ENCODE measurements at places on chromosomes 3 and 15.

- DNase-seq: no peak
Measured at GRCh38 chr15:71530116-71530515, 280.2 kb upstream of the NR2E3 start.

DNA sequence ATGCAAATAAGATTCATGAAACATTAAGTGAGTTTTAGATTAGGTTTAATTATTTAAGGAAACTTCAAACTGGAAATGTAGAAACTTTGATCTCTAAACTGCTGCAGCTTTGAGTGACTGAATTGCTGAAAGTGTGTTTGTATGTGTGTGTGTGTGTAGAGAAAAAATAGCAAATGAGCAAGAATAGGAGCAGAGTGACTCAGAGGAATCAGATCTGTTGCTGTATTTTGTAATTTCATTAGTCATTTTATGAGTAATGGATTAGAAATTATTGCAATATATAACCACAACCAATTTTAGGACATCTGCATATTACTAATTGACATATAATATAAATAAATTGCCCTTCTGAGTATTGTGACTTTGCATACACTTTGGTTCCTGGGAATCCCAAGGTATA is 52.8 kb upstream of the SLC9A9 start:
- no peak for DNase-seq

- no peak for DNase-seq
Measured at GRCh38 chr3:71011565-71012287, 571.8 kb downstream of the FOXP1 start.

DNA sequence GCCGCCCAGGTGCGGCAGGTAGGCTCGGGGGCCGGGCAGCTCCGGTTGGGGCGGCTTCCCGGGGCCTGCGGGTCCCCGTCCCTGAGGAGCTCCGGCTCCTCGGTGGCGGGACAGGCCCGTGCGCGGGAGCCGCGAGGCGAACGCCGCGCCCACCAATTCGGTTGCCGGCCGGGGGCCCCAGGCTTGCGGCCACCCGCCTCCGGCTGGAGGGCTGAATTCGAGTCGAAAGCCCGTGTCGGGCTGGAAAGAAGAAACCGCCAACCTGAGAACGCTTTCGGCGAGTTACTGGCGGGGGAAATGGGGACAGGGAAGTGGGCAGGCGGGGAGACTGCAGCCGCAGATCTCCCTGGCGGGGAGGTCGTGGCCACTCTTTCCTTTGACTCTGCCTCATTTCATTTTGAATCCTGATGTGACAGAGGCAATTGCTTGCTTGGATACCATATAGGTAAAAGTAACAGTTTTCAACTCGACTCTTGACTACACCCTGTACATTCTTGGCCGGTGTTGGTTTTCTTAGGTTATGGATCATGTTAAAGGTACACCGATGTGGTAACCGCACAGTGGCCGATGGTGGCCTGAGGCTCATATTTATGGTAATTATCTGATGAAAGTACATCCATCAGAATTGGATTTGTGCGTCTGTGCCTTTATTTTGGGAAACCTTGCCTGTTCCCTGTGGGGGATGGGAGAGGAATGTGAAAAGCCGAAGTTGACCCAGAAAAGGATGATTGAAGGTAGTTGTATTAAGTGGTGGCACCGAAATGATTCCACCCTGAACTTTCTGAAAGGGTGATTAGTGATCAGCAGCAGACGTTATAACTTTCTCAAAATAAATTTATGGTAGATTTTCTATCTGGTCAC is 1.7 kb downstream of the B3GNT5 start:
- no peak for DNase-seq

GRCh38 chr15:27742751-27743477 is 356.2 kb downstream of the OCA2 start:
- no peak for DNase-seq

DNA sequence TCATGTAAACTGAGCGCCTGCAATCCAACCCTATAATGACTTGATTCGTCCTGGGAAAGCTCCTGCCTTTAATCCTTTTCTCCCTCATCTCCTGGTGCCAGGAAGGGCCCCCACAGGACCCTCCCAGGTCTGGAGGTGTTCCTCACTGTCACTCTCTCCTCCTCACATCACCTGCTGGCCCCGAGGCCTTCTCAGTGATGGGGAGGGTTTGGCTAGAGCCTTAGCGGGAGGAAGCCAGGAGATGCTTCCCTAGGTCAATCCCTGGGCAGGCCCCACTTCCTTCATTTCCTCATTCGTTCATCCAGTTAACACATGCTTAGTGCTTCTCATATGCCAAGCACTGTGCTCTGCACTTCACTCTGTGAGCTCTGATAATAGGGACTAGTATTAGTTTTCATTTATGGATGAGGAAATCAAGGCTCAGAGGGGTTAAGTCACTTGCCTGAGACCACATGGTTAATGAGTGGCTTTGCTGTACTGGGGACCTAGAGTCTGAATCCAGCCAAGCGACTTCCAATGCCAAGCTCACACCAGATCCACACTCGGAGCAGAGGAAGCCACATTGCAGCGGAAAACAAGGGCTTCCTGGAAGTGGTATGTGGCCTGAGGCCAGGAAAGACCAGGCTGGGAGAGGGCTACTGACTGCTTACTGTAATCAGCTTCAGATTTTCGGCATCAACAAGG is 50.3 kb upstream of the CHRNB4 start:
- no peak for DNase-seq

- DNase-seq: no peak
Measured at GRCh38 chr15:31563001-31563400, 236.4 kb downstream of the KLF13 start.

DNA sequence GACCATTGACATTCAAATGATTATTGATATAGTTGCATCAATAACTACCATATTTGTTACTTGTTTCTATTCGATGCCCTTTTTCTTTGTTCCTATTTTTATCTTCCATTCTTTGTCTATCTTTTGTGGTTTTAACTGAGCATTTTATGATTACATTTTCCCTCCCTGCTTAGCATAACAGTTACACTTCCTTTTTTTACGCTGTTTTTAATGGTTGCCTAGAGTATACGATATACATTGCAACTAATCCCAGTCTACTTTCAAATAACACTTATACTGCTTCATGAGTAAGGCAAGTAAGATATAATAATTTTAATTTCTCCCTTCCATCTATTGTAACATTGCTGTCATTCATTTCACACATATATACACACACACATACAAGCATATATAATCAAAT is 26.3 kb downstream of the COL6A6 start:
- DNase-seq: no peak

DNA sequence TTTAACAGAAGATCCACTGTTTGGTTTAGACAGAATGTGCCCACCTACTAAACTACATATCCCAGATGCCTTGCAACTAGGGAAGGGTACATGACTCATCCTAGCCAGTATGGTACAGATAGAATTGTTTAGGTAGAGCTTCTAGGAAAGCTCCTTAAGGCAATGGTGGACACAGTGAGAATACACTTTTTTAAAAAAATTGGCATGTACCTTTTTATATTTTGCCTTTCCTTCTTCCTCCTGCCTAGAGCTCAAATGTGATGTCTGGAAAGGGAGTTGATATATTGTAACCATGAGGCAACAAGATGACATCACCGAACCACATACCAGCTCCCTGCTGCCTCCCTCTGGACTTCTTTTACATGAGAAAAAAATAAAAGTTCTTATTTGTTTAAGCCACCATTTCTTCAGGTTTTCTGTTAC is 14.4 kb upstream of the C3orf80 start:
- no peak for DNase-seq

GRCh38 chr15:92123962-92124656 is 269.6 kb upstream of the ST8SIA2 start:
- DNase-seq: no peak

- DNase-seq: peak; percentile 11
Measured at GRCh38 chr3:140736863-140737460, 59.1 kb downstream of the TRIM42 start.

GRCh38 chr15:60392601-60392985 is 5.2 kb downstream of the ANXA2 start:
- no peak for DNase-seq

- no peak for DNase-seq
Measured at GRCh38 chr3:128623762-128624176, 26.8 kb downstream of the RPN1 start.

DNA sequence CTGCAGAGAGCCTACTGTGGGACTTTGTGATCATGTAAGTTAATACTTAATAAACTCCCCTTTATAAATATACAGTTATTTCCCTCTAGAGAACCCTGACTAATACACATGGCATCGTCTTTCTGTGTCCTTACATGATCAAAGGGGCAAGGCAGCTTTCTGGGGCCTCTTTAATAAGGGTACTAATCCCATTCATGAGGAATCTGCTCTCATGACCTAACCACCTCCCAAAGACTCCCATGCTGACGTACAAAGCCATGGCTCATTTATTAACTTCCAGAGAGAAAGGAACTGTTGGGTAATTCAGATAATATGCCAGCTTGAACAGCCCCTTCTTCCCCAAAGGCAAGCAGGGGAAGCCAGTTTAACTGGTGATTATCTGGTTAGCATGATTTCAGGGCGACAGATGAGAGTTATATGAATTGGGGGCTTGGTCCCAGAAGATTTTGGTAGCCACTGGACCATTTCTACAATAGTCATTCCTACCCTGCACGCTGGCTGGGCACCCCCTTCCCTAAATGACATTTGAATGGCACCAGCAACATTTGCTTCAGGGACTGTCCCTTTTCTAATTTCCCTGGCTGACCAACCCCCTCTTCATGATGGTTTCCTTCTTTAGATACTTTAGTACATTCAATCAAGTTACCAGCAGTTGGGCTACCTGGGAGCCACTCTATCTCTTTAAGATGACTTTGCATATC is 83.6 kb upstream of the C3orf80 start:
- no peak for DNase-seq

- DNase-seq: no peak
Measured at GRCh38 chr3:20324664-20325478, 138.9 kb upstream of the SGO1 start.

DNA sequence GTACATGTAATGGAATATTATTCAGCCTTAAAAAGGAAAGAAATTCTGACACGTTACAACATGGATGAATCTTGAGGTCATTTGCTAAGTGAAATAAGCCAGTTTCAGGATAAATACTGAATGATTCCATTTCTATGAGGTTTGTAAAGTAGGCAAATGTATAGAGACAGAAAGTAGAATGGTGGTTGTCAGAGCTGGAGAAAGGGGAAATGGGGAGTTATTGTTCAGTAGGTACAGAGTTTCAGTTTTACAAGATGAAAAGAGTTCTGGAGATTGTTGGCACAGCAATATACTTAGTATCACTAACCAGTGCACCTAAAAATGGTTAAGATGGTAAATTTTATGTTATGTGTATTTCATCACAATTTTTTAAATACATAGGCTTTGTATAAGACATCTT is 60.6 kb downstream of the USP8 start:
- DNase-seq: no peak

- no peak for DNase-seq
Measured at GRCh38 chr3:11346416-11346815, 74.2 kb downstream of the ATG7 start.

- DNase-seq: no peak
Measured at GRCh38 chr3:122405015-122405414, 10.8 kb downstream of the WDR5B start.

- DNase-seq: no peak
Measured at GRCh38 chr3:71247221-71247957, 336.1 kb downstream of the FOXP1 start.

- no peak for DNase-seq
Measured at GRCh38 chr15:46151786-46152185, 517.0 kb downstream of the SQOR start.

- DNase-seq: no peak
Measured at GRCh38 chr3:151171145-151171757, 31.8 kb downstream of the GPR171 start.

GRCh38 chr3:56775445-56775837 is 26.3 kb downstream of the ARHGEF3 start:
- no peak for DNase-seq

GRCh38 chr3:123718108-123718507 is 133.3 kb upstream of the HACD2 start:
- DNase-seq: no peak

GRCh38 chr3:136819392-136819730 is 435 bp downstream of the SLC35G2 start:
- peak; percentile 27 for DNase-seq

- DNase-seq: no peak
Measured at GRCh38 chr15:91478717-91479191, 374.8 kb upstream of the SLCO3A1 start.

- no peak for DNase-seq
Measured at GRCh38 chr3:26015752-26016151, 225.9 kb downstream of the OXSM start.

DNA sequence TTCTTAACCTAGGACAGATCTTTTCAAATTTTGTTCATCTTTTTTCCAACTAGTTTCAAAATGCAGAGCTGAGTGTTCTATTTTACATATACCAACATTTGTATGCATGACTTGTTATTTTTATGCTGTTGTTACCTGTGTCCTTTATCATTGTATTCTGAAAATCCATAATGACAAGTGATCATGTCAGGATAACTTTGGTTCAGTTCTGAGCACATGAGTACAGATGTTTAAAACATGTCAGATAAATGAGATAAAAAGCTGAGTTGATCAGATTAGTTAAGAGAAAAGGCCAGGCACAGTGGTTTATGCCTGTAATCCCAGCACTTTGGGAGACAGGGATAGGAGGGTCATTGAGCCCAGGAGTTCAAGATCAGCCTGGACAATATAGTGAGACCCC is 204.9 kb downstream of the SSR3 start:
- no peak for DNase-seq

DNA sequence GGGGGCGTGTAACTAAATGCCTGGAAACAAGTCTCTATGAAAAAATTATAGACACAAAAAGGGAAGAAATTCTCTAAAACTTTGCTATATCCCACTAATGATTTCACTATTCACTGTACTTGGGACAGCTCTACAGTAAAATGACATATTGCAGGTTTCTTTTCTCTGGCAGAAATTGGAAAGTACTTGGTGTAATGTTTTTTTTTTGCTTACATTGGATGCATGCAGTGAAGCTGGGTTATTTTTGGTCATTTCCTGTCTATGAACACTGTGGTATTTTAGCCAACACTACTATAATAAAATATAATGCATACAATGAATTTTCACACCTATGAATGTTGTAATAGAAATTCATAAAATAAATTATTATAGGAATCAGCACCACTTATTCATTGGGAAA is 109.7 kb downstream of the LRRC49 start:
- DNase-seq: no peak

DNA sequence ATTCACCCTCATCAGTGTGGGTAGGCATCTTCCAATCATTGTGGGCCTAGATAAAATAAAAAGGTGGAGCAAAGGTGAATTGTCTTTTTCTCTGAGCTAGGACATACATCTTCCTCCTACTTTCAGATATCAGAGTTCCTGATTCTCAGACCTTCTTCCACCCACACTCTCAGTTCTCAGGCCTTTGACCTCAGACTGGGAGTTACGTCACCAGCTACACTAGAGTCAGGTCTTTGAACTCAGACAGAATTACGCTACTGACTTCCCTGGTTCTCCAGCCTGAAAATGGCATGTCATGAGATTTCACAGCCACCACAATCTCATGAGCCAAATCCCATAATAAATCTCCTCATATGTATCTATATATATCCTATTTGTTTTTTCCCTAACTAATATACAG is 39.0 kb downstream of the STRIT1 start:
- no peak for DNase-seq

DNA sequence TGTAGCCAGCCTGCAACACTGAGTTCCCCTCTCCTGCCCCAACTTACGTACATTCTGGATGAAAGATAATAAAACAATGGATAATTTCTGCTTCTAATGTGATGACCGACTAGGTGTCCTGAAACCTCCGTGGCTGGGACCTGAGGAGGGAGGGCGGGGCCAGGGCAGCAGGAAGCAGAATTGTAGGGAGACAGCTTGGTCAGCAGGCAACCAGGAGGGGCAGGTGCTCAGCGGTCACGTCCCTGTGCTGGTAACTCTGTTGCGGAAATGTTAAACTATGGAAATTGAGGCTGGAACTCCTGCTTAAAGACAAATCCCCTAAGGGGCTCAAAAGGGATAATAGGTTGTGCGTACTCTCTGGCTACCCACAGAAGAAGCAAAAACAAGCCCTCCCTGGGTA is 30.4 kb downstream of the SLC6A20 start:
- no peak for DNase-seq

Measured in brain pericyte (primary cell).